Right ventricle myocardium inferior (tissue), 1 donor: ENCODE measurements at places on chromosomes 12 and 14. TPM values are rescaled to one million over a fixed set of nuclear protein-coding genes. Genes with fewer than 3 reads are reported as not detected.

KRT85 gene
- total RNA-seq, result not detected

DCAF4 gene
- 7.9 TPM for total RNA-seq

DNA sequence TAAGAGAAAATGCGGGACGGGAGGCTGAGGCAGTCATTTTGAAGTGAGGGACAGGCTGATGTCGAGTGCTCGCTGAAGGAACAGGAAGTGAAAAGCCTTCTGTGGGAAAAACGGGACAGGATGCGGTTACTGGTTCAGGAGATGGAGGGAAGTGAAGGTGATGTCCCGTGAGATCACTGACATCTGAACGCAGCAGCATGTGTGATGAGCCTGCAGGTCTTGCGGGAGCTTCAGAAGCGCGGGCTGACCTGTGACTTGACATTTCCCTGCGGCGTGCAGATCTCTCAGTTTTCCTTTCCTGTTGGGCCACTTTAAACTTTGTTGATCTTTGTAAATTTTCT is 77.8 kb downstream of the DDX51 start:
- no peak for DNase-seq

GRCh38 chr14:92513204-92513965 is at the start of gene RIN3:
Gene RIN3, plus strand, starts transcription at chr14:92513781. Its CDS starts 152 bp downstream, at chr14:92513933.
- DNase-seq, result peak; percentile 88

- DNase-seq, result no peak
Measured at GRCh38 chr12:124321556-124322270, 26.8 kb downstream of the RFLNA start.
